ENCODE measurements at places on chromosomes 3 and 15.

GRCh38 chr15:92162657-92163056 lies 231.0 kb upstream of the ST8SIA2 start:
- no peak for DNase-seq

DNA sequence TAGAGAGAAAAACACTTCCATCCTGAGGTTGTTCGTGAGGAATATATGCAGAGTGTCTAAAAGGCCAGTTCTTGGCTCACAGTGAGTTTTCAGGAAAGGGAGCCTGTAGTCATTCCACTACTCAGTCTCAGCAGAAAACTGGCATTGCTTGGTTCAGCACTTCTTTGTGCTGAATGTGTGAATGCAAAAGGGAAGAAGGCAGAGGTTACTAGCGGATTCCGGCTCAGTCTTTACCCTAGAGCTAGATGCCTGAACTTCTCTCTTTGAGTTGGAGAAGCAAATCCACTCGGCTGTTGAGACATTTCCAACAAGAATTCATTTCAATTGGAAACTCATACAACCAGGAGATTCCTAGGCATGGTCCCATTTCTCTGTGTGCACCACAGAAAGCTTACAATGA lies 23.1 kb upstream of the FRMD4B start:
- no peak for DNase-seq

GRCh38 chr3:115226844-115227445 lies 79.9 kb upstream of the ZBTB20 start:
- DNase-seq: no peak

DNA sequence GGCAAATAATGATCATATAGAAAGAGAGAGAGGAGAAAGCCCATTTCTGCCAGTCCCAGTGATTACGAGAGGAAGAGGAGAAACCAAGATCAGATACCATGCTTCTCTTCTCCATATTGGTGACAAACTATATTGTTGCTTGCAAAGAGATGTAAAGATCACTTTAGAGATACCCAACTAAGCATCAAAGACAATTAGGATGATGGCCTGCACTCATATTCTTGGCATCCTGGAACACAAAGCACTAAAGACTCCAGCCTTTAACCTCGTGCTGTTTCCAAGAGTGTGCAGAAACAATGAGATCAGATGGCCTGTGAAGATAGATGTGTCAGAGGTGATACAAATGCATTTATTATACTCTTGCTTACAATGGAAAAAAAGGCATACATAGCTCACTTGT lies 170.7 kb upstream of the TP63 start:
- DNase-seq: no peak

GRCh38 chr15:33639051-33639450 lies 328.3 kb downstream of the RYR3 start:
- DNase-seq: no peak

- DNase-seq: no peak
Observed at GRCh38 chr3:23659840-23660430, 145.8 kb upstream of the UBE2E1 start.

DNA sequence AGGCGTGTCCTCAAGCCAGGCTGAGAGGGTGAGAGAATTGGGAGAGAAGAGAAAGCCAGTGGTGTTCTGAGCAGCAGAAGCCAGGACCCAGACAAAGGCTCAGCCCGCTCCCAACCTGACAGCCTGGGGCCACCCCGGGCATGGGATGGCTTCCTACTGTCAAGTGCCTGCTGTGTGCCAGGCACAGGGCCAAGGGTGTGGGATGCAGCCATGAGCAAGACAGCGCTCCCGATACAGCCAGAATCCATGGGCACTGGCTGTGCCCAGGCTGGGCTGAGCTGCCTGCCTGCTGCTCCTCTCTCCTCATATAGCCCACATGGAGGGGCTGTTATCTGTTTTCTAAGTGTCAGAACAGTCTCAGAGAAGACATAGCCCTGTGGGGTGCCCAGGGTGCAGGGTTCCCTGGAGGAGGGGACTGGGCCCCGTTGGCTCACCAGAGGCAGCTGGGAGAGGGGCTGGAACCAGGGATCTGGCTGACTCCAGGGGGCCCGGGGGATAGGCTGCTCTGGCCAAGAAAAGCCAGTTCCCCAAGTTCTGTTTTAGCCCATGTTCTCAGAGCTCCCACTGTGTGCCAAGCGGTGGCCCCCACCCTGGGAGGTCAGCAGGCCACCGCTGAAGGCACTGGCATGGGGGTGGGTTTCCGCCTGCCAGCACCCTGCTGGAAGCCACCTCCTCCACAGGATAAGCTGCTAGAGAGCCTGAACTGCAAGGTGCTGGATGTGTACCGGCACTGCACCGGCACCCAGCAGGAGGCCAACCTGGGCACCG lies 39.0 kb downstream of the CFAP100 start:
- DNase-seq: no peak

GRCh38 chr3:125498630-125499029 lies 21.4 kb downstream of the SNX4 start:
- DNase-seq: no peak

GRCh38 chr3:192824313-192824712 lies 93.3 kb downstream of the MB21D2 start:
- no peak for DNase-seq

DNA sequence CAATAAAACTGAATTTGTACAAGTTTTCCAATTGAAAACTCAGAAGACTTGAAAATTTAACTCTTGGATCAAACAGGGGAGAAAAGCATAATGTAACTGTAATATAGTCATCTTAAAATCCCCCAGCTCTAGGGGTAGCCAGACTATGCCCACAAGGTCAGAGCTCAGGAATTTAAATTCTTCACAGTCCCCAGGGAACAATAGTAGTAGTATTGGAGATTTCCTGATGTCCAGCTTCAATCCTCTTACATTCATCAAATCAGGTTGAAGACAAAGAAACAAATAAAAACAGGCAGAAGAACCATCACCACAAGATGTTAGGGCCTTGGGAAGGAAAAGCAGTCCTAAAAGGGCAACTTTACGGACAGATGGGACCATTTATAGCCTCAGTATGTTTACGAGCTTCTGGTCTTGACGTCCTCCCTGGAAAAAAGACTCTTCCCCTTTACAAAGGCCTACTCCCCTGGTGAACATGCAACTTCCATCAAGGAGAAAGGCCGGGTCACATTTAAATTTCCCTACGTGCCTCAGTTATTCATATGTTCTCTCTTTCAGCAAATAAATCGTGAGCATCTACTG lies 96.8 kb downstream of the PLCH1 start:
- DNase-seq: no peak

DNA sequence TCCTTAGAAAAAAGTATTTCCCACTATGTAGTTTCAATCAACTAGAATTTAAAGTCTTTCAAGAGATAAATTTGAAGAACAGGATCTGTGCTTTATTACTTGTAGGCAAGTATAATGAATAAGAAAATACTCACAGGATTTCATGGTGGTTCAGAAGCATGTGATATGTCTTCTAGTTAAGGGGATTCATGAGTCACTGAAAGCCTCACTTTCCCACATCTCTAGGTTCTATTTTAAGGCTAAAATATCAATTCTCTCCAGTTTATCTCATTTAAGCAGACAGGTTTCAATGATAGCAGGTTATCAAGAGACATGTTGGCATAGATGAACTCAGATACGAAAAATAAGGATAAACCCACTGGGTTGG lies 437.8 kb upstream of the BCHE start:
- DNase-seq: no peak

- DNase-seq: no peak
Observed at GRCh38 chr3:45064512-45065372, 38.6 kb downstream of the CLEC3B start.

GRCh38 chr3:50372349-50372748 lies 13.0 kb upstream of the TMEM115 start:
- DNase-seq: no peak

DNA sequence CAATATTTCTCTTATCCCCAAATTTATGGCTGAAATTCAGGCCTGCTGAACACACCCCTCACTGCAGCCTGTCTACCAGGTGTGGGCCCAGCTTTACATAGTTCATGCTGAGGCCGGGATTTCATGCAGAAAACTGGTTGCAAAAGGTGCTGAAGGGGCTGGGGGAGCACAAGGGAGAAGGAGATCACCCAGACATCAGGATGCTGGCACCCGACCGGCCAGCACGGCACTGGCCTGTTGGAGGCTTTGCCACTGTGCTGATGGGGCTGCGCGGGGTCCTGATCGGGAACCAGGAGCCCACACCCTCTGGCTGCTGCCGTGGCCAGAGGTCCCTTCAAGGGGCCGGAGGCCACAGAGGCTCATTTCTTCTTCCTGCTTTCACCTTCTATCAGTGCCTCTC lies 177.9 kb upstream of the C2CD4B start:
- no peak for DNase-seq

GRCh38 chr15:65888981-65889380 lies 19.7 kb downstream of the RAB11A start:
- DNase-seq: no peak

DNA sequence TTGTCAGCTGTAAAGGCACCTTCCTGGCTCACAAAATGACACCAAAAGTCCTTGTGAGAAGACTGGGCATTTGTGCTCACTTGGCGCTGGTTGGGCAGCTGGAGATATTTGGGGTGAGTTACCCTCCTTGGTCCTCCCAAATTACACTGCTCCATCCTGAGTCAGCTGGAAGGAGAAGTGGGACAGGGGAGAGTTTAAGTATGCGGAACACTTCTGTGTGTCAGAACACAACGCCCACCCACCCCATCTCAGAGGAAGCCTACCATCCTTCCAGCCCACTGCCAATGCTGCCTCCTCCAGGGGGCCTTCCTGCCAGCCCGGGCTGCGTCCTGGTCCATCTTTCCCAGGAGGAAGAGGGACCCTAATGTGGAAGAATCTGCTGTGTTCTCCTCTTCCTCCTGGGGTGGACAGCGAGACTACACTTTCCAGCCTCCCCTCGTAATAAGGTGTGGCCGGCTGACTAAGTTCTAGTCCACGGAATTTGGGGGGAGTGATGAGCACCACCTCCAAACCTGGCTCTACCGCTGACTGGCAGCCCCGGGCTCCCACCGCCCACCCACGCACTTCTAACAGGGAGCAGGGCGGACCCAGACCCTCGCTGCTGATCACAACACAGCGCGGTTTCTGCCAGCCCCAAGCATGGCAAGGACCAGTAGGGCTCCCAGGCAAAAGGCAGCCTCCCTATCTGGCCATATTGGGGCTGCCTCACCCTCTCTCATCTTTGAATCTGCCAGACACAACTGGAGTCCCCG lies 265.0 kb downstream of the XXYLT1 start:
- no peak for DNase-seq

DNA sequence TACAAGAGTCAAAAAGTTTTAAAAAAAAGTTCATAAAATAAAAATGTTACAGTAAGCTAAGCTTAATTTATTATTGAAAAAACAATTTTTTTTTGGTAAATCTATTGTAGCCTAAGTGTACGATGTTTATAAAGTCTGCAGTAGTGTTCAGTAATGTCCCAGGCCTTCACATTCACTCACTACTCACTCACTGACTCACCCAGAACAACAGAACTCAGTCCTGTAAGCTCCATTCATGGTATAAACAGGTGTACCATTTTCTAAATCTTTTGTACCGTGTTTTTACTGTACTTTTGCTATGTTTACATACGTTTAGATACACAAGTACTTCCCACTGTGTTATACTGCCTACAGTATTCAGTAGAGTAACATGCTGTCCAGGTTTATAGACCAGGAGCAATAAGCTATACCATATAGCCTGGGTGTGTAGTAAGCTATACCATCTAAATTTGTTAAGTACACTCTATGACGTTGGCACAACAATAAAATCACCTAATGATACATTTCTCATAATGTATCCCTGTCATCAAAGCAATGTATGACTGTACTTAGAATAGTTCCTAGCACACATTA lies 41.2 kb upstream of the ZDHHC23 start:
- DNase-seq: no peak

DNA sequence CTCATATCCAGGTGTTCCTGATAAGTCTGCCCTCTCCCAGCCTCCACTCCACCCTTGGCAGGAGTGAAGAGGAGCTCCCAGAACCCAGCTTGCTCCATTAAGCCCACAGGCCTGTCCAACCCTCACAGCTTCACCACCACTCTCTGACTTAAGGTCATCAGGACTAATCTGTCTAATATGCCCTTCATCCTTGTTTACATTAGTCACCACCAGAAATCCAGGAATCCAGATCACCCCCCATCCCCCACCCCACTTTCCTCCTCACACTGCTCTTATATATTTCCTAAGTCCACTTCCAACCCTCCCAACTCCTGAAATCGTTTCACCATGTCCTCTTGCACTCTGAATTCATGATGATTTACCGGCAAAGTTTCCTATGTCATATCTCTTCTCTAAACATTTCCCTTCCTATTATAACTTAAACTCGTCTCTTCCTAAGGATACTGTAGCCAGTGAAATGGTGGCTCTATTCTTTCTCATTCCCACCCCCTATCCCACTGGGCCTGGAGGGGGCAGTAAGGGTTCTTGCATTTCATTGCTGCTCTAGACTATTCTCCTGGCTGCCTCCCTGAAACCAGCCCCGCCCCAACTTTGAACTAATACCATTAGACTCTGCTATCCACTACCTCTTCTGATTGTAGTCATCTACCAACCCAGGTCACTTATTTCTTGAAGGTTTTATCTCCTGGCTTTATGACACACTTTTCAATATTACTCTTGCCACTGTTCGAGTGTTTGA lies 43.4 kb downstream of the PPP2R3A start:
- no peak for DNase-seq
